GM13976 (cell line): ENCODE measurements at places on chromosomes 6 and 20.

GRCh38 chr6:28742668-28743270 lies 181.0 kb downstream of the TRIM27 start:
- DNase-seq, result no peak

GRCh38 chr6:317448-318144 lies 25.3 kb downstream of the DUSP22 start:
- DNase-seq, result peak; percentile 75

DNA sequence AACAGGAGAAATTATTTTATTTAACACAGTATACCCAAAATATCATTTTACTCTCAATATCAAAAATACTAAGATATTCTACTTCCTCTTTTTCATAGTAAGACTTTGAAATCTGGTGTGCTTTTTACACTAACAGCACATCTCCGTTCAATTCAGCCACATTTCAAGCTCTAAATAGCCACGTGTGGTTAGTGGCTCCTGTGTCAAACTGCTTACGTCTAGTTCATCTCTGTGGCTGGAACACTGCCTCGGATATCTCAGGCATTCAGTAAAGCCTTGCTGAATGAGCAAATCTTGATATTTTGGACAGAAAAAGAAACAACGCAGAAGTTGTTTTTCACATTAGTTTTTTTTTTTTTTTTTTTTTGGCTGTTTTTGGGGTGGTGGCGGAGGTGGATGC lies 136.1 kb downstream of the EYA4 start:
- DNase-seq, result no peak

GRCh38 chr6:86215323-86215722 lies 572.6 kb upstream of the SYNCRIP start:
- DNase-seq, result no peak
